ENCODE measurements at places on chromosomes 7 and 10.

DNA sequence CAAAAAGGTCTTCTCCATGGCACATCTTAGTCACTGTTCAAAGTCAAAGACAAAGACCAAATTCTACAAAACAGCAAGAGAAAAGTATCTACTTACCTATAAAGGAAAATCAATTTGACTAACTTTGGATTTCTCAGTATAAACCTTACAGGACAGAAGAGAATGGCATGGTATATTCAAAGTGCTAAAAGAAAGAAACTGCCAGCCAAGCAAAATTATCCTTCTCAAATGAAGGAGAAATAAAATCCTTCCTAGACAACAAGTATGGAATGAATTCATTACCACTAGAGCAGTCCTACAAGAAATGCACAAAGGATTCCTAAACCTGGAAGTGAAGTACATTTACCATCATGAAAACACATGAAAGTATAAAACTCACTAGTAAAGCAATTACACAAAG lies 235.5 kb downstream of the STK31 start:
- no peak for DNase-seq

GRCh38 chr7:44145479-44145968 lies 4.4 kb upstream of the MYL7 start:
- DNase-seq = no peak

GRCh38 chr7:70410134-70410750 lies 721.7 kb upstream of the GALNT17 start:
- no peak for DNase-seq

DNA sequence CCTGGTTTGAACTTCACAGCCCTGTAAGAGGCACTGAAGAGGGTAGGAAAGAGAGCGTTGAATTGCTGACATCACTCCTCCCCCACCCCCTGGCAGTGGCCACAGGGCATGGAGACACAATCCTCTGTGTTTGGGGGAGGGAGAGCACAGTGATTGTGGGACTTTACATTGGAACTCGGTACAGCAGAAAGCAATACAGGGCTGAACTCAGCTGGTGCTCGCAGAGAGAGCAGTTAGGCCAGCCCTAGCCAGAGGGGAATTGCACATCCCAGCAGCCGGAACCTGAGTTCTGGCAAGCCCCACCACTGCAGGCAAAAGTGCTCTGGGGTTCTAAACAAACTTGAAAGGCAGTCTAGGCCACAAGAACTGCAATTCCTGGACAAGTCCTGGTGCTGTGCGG lies 24.0 kb upstream of the CUL1 start:
- no peak for DNase-seq

GRCh38 chr10:124321433-124322089 lies 97.2 kb downstream of the OAT start:
- no peak for DNase-seq

DNA sequence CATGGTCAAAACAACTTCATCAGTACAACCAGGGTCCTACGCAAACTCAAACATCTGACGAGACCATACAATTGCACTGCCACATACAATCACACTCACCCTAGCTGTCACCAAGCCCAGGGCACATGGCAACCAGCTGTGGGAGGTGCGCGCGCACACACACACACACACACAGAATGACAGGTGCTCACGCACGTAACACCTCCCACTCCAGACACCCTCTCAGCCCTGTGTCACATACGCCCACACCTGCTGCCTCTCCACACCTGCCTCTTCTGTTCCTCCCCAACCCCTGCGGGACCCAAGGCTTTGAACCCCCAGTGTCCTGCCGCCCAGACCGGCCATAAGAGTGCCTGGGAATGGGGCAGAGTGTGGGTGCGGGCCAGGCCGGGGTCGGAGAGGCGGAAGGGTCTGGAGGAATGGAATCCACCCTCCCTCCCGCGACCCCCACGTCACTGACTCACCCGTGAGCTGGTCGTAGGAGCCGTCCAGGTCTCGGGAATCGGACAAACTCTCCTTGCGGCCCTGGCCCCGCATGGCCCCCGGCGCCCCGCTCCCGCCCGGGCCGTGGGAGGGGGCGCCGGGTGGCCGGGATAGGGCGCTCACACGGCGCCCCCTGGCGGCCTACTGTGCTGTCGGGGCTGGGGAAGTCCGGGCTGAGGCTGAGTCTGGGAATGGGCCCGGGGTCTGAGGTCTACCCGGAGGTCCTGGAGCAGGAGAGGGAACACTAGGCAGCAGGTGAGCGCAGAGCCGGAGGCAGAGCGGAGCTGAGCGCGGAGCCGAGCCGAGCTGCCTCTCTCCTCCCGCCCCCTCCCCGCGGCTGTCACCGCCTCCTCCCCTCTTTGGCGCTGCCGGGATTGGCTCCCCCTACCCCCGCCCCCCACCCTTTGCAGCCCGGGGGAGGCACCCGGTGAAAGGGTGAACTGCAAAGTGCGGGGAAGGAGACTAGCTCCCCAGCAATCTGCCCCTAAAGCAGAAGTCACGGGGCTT lies at the start of gene KCNIP2:
KCNIP2 (minus strand) TSS at position 769 of the 990 bp plus-strand sequence; CDS start at position 537, 232 bp downstream.
- peak; percentile 39 for DNase-seq

GRCh38 chr7:4774658-4775249 lies 669 bp upstream of the AP5Z1 start:
- DNase-seq = no peak

GRCh38 chr7:158261362-158262235 lies 326.0 kb downstream of the PTPRN2 start:
- DNase-seq = no peak

- DNase-seq = no peak
These were observed 23.2 kb upstream of the AOAH start for GRCh38 chr7:36747280-36748016.

- no peak for DNase-seq
These were observed 290.9 kb downstream of the CAMK1D start for GRCh38 chr10:12639996-12640944.

DNA sequence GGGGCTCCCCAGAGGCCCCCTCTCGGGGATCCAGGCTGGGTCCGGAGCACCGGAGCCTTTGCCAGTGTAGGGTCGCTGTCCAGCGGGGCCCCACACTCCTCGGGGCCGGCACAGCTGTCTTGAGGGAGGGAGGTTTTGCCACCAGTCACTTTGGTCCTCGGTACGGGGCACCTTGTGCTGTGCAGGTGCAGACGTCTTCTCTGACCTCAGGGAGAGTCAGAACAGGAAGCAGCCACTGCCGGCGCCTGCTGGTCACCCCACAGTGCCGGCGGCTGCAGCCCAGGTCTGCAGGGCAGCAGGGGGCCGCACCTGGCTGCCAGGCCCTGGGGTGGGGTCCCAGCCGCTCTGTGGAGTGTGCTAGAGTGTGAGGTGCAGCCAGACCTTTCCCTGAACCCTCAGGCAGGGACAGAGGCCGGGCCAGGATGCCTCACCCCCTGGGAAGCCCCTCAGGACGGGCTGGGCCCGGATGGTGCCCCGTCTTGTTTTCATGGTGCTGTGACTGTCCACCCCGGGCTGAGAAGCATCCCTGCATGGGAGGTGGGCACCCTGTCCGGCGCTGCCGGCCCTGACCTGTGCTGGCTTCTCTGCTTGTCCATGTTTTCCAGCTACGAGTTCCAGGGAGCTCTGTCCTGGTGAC lies 8.2 kb downstream of the MAFK start:
- no peak for DNase-seq

DNA sequence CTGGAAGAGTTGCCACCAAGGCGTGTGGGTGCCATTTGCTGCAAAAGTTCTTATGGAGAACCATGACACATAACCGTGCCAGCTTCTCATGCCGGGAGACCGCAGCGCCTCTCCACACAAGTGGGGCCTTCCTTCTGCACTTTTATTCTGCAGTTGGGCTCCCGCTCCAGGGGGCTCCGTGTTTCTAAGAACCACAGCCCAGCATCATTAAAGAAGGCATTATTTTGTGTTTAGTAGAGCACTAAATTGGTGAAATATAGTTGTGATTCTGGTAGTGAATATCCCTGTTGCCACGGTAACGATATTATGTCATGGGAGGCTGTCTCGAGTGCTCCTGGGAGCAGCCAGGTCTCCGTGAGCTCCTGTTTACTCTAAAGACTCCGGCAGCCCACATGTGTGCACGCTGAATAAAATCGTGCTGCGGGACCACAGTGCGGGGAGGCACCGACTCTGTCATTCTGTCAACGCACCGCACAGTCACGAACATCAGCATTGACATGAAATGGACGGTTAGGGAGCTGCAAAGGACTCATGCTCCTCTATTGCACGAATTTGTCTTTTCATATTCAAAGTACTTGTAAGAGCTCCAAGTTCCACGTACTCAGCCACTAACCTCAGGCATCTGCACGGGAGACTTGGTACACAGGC lies 68.8 kb upstream of the PITRM1 start:
- DNase-seq = no peak

DNA sequence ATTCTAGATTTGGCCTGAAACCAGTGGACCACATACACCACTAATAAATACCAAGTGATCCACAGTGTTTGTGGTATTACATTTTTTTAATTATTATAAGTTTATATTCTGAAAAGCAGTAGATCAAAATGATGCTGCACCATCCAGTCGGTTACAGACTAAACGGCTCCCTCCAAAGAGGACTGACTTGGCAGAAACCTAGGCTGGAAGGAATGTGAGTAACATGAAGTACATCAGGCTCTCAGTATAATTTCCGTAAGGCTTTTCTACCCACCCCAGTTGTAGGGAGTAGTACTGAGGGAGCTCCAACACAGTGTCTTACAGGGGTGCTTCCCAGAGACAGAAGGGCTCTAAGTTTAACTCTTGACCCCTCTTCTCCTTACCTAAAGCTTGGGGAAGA lies 119.5 kb downstream of the TRRAP start:
- DNase-seq = no peak

GRCh38 chr10:119444866-119445265 lies 97.7 kb downstream of the RGS10 start:
- no peak for DNase-seq

GRCh38 chr7:158957510-158957906 lies 101.2 kb downstream of the DYNC2I1 start:
- peak; percentile 71 for DNase-seq

- no peak for DNase-seq
These were observed 47.0 kb downstream of the TBATA start for GRCh38 chr10:70738006-70738760.

GRCh38 chr7:108455998-108456677 lies at the start of gene NRCAM:
Gene NRCAM, minus strand, starts transcription at chr7:108456436. Its CDS starts 216,372 bp downstream, at chr7:108240064.
- DNase-seq = peak; percentile 96

GRCh38 chr7:49425277-49425818 lies 348.1 kb upstream of the VWC2 start:
- no peak for DNase-seq

DNA sequence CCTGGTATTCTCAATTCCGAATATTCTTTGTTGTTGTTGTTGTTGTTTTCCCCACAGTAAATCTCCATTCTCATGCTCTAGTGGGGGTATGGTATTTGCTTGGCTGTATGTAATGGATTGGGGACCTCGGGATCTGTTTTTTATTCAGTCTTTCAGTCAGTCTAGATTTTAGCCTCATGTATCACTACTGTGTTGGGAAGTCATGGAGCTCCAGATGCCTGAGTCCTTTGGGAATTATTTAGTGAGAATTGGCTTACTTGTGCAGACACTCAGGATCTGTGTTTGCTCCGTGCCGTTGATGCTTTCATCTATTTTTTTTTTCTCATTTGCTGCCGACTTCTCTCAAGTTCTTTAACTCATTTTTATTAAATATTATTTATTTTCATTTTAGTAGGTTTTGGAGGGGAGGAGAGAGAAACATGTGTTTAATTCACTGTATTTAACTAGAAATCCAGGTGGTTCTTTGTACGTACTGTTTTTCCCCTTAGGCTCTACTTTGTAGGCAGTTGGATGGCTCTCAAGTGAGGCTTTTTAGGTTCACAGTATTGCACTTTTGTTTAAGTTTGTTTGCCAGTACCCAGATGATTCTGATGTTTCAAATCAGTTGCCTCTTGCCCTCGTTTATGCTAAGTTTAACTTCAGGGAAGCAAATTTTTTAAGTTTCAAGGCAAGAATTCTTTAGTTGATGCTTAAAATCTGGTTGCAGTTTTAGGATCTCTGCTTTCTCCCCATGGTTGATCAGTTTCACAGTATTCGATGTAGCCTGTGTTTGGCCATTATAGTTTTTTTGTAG lies 36.9 kb downstream of the ZNRF2 start:
- DNase-seq = no peak

GRCh38 chr10:24202181-24202570 lies 6.8 kb upstream of the KIAA1217 start:
- no peak for DNase-seq

GRCh38 chr7:12030116-12030515 lies 181.0 kb upstream of the TMEM106B start:
- no peak for DNase-seq

GRCh38 chr10:70281609-70282008 lies 2.2 kb downstream of the NPFFR1 start:
- no peak for DNase-seq

GRCh38 chr10:69465457-69466157 lies 14.3 kb downstream of the TSPAN15 start:
- no peak for DNase-seq

GRCh38 chr7:138992052-138992531 lies 10.9 kb upstream of the KIAA1549 start:
- no peak for DNase-seq

GRCh38 chr7:146943483-146943882 lies 826.9 kb downstream of the CNTNAP2 start:
- DNase-seq = no peak

- no peak for DNase-seq
These were observed 223.2 kb downstream of the CCSER2 start for GRCh38 chr10:84551437-84552120.

DNA sequence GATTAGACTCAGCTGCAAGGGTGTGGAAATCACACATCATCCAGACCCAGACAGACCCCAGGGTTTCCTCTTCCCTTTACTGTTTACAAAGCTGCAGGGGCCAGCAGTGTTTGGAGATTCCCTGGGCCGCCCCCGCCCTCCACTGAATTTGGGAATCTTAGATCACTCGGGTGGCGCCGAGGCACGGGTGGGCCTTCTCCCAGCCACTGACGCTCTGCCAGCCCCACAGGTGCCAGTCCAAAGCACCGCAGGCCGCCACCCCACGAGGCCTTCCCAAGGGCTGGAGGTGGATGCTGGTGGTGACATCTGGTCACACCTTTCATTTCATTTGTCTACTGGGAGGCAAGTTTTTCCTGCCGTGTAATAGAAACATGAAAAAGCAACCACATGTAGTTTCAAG lies 439.4 kb upstream of the FOXK1 start:
- DNase-seq = no peak

DNA sequence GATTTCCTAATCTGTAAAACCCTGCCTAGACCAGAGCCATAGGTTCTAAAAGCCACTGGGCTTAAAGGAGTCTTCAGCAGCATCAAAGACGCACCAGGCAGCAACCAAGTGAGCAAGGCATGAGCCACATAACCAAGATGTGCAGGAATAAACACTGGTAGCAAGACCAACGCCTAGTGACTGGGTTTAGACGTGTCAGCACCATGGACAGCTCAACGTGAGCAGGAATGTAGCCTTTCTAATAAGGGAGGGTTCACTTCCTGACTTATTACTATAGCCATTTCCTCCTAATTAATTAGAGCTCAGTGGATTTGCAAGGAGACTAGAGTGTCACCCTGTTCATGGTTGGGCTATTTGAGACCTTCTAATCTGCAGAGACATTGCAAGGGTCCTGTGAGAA lies 223.7 kb downstream of the LHFPL3 start:
- no peak for DNase-seq

GRCh38 chr7:55641273-55641691 lies 69.0 kb upstream of the VOPP1 start:
- peak; percentile 70 for DNase-seq

- no peak for DNase-seq
These were observed 5.7 kb upstream of the TNRC18 start for GRCh38 chr7:5429253-5429856.

All from NCI-H1105 (cell line).